ENCODE measurements at places on chromosomes 7 and 10.

DNA sequence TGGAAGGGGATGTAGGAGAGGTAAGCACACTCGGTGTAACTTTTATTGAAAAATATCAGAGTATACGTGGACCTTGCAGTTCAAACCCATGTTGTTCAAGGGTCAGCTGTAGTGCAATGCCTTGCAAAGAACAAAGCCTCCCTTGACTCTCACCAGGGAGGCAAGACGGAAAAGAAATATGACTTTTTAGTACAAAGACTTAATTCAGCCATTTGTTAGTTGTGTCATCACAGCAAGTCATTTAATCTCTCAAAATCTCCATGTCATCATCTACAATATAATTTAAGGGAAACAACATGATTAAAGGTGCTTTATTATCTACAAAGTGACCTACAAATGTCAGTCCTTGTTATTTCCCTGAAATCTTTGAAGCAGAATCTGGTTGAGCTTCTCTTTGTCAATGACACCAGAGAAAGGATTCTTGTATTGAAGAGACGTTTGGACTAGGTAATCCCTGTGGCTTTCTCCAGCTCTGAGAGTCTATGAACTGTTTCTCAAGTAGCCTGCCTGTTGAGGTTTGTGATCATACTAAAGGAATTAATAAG is 502.8 kb downstream of the REEP3 start:
- no peak for DNase-seq

GRCh38 chr7:149662591-149663095 is 110.7 kb downstream of the ZNF467 start:
- peak; percentile 43 for DNase-seq

DNA sequence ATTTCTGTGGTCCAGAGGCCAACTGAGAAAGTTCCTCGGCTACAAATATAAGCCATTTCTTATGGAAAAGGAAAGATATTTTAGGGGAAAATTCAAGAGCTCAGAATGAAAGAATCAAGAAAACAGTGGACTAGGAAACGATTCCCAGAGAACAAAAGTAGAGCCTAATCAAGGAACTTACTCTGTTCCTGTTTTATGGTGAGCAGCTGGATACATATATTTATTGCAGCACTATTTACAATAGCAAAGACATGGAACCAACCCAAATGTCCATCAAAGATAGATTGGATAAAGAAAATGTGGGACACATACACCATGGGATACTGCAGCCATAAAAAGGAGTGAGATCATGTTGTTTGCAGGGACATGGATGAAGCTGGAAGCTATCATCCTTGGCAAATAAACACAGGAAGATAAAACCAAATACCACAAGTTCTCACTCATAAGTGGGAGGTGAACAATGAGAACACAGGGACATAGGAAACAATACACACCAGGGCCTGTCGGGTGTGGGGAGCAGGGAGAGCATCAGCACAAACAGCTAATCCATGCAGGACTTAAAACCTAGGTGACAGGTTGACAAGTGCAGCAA is 298.7 kb downstream of the THSD7A start:
- DNase-seq, result no peak

DNA sequence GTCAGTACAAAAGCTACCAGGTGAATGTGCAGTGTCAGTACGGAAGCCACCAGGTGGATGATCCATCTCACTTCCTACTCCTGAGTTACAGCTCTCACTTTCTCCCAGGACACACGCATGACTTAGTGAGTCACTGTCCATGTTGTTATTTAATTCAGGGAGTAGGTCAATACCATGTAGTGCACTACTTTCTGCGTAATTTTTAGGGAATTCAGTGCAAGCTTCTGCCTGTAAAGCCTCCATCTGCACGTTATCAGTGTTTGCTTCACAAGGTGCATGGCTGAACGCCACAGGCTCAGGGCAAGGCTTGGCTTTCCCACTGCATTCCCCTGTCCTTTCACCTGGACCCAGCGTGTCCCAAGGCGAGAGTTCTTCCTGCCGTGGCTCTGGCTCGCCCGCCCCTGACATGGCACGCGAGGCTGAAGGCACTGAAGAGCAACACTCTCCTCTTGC is 59.5 kb downstream of the LARP4B start:
- no peak for DNase-seq

GRCh38 chr10:102435529-102436233 is 3.3 kb upstream of the CUEDC2 start:
- no peak for DNase-seq

DNA sequence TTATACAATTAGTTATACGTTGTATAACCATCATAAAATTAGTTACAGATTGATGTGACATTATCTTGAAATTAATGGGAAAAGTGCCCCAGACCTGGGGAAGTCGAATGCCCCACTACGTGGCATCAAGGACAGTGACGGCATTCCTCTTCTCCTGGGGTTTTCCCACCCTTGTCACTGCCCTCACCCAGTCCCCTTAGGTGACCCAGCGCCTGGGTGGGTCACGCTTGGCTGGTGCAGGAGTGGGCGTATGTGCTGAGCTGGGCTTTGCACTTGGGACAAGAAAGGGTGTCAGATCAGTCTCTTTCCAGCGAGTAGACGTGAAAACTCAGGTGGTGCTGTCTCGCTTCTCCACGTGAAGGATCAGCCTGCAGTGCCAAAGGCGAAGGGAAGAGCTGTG is 7.6 kb downstream of the FOXK1 start:
- no peak for DNase-seq

GRCh38 chr7:116698930-116699721 is 27.1 kb downstream of the MET start:
- DNase-seq, result no peak

DNA sequence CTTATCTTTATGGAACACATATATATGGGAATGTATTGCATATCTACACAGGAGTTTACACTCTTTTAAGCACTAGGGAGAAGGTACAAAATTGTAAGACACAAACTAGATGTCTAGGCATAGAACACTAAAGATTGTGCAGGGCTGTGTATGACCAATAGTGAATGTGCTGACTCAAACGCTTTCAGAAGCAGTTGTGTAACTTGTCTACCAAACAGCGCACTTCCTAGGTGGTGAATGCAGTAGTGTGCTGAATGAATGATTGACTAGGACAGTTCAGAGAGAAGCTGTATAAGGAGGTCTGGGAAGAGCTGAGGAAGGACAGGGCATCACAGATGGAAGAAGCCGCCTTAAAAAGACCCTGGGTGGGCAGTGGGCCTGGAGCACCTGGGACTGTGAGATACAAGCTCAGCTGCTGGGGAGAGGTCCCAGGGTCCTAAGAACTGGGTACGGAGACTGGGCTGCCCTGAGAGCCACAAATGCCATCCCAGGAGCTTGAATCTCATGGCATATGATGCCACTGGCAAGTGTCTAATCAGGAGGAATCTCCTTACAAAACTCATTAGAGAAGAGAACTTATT is 14.2 kb downstream of the CLRN3 start:
- no peak for DNase-seq

DNA sequence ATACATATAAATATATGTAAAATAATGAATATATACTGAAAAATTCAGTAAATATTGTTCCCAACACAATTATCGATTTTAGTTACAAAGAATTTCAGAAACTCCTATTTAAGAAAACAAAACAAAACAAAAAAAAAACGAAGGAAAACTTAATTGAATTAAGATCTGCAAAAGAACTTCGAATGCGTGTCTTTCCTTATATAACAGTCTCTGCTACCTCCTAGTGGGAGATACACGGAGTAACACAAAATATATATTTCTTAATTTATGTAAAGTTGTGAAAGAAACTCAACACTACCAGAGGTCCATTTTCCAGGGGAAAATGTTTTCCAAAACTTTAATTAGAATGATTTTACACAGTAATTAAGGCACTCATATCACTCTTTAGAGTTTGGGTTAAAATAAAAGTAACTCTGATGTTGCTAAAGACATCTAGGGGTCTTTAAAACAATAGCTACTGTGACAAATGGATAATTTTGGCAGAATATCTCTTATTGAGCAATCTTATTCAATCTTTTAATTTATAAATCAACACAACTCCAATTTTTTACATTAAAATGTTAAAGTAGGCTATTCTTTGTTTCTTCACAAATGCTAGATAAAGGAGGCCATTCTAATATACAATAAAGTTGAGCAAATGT is 41.6 kb downstream of the NEBL start:
- DNase-seq, result peak; percentile 28

DNA sequence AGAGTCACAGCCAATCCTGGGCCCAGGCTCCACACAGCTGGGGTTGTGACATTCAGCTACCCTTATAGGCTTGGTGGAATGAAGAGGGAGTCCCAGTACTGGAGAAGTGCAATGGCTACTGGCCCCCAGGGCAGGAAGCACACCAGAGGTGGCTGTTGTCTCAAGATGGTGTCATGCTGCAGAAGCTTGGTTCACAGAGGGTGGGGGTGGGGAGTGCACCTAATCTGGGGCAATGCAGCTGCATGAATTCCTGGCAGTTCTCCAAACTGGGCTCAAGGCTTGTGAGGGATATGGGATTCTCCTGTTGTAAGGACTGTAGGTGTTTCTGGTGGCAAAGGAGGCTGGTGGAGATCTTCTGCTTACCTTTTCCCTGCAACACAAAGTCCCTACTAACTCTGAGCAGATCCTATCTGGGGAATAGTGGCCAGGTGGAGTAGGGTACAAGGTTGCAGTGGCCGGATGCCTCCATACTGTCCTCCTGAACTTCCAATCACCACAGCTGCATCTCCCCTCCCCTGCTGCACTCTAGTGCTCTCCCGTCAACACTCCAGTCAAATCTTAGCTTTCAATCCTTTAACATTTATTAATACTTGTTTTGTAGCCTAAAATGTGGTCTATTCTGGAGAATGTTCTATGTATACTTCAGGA is 27.4 kb upstream of the PLA2G12B start:
- DNase-seq, result no peak

GRCh38 chr10:30553018-30553625 is 76.4 kb downstream of the LYZL2 start:
- no peak for DNase-seq
